ENCODE measurements at places on chromosomes 7 and 10.

DNA sequence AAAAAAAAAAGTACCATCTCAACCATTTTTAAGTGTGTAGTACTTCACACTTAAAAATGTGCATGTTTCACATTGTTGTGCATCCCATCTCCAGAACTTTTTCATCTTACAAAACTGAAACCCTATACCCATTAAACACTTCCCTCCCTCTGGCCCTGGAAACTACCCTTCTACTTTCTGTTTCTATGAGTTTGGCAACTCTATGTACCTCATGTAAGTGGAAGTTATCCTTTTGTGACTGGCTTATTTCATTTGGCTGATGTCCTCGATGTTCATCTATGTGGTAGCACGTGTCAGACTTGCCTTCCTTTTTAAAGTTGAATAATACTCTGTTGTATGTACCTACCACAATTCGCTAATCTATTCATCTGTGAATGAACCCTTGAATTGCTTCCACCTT is 12.2 kb downstream of the KCNMA1 start:
- DNase-seq: no peak

GRCh38 chr10:21452203-21452602 is 73.3 kb downstream of the SKIDA1 start:
- DNase-seq: no peak

DNA sequence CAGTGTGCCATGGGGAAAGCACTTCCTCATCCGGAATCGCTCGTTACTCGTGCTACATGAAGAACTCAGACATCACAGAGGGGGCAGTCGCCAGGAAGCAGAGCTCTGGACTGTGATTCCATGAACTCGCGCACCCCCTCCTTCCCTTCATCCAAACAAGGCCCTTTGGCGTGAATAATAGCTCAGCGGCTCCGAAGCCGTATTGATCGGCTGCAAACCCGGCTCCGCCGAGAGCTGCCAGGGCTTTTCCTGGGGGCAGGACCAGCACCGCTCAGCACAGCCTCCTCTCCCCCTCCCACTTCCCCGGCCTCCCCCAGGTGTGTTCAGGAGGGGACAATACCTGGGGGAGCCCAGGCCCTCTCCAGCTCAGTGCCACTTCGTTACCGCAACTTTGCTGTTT is 129.0 kb upstream of the TCF7L2 start:
- no peak for DNase-seq

DNA sequence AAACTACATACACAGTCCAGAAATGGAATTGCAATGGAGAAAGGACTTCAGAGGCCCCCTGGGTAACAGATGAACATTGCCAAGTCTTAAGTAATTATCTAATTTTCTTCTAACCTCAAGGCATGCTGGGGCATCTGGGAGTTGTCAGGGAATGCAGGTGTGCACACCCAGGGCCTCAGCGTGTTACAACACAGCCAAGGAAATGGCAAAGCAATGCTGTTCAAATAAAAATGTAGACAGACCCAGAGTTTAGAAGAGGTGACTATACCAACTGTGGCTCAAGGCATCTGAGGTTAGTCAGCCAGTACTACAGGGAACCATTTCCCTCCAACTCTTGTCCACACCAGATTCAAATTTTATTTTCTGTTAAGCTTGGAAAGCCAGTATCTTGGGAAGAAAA is 73.6 kb downstream of the CCDC3 start:
- DNase-seq: no peak

- no peak for DNase-seq
Observed at GRCh38 chr7:25710959-25711358, 441.0 kb upstream of the NFE2L3 start.

- DNase-seq: no peak
Observed at GRCh38 chr7:55172161-55172560, 153.3 kb downstream of the EGFR start.

GRCh38 chr10:48678041-48678440 is 6.6 kb upstream of the WDFY4 start:
- no peak for DNase-seq

DNA sequence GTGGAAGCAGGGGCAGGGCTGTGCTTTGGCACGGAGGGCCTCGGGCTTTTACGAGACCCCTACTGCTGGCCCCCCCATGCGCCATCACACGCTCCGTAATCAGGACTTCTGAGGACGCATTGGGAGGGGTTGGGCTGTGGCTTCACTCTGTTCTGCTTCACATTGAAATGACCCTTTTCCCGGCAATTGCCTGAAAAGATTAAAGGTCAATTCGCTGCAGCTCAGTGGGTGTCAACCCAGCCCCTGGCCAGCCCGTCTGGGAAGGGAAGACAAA is 41.7 kb upstream of the UBE3C start:
- no peak for DNase-seq

DNA sequence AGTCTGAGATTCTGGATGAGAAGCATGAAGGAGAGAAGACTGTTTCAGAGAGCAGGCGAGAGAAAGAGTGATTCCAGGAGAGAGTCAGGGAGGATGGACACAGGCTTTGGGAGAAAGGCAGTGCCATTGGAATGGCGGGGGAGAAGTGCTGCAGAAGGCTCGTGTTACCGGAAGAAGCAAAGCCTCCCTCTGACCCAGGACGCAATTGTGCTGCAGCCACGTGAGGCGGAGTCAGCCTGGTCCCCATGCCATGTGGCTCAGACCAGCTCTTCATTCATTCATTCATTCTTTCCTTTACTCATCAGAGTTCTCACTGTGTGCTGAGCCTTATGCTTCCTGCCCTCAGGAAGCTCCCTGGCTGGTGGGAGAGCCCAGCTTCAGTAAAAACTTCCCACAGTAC is 49.2 kb upstream of the COL13A1 start:
- DNase-seq: no peak

- DNase-seq: no peak
Observed at GRCh38 chr7:36315309-36315944, 74.2 kb upstream of the ANLN start.

GRCh38 chr7:115124409-115124939 is 202.6 kb downstream of the MDFIC start:
- no peak for DNase-seq

GRCh38 chr10:52956461-52956860 is 183.9 kb upstream of the MBL2 start:
- DNase-seq: no peak

GRCh38 chr10:22783807-22784206 is 69.4 kb upstream of the PIP4K2A start:
- no peak for DNase-seq

GRCh38 chr7:159102681-159103381 is 41.8 kb downstream of the VIPR2 start:
- no peak for DNase-seq

DNA sequence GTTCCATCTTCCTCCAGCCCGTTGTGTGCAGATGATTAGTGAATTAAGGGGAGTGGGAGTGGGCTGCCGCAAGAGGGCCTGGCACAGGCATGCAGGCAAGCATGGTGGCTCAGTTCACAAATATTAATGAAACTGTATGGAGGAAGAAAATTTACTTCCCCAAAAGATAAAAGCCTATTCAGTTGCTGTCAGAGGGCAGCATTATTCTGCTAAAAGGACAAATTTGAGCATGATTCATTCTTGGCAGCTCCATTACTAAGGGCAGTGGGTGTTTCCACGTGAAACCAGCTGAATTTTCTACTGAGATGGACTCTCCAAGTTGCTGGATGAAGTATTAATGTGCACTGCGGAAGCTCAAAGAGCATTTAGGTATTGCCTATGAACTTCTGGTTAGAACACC is 90.9 kb upstream of the WDR11 start:
- no peak for DNase-seq

DNA sequence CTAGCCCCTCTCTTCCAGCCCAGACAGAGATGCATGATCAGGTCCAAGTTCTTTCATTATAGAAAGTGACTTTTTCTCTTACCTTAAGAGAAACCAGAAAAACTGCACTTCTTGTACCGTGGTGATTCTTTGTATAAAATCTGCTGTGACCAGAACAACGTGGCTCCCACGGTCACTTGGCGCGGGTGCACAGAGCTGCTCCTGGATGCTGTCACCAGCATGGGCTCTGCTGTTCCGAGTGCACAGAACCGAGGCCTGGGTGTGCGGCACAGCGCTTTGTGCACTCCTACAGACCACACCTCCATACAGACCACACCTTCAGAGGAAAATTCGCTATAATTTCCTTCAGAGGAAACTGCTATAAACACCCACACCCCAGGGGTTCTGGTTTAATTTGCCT is 26.0 kb downstream of the VIPR2 start:
- no peak for DNase-seq

DNA sequence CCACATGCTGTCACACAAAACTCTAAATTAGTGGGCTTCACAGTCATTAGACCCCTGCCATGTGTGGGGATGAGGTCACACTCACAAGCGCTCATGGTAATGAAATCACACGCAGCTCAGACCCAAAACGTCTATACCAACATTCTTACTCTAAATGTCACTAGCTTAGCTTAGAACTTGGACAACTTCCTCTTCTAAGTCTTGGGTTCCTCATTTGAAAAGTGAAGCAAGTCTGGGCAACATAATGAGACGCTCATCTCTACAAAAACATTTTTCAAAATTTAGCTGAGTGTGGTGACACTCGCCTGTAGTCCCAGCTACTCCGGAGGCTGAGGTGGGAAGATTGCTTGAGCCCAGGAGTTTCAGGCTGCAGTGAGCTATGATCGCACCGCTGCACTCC is 92.7 kb upstream of the MACROH2A2 start:
- DNase-seq: no peak

GRCh38 chr10:121774813-121775212 is 153.0 kb downstream of the ATE1 start:
- no peak for DNase-seq

- no peak for DNase-seq
Observed at GRCh38 chr7:22911889-22912288, 89.2 kb upstream of the TOMM7 start.

DNA sequence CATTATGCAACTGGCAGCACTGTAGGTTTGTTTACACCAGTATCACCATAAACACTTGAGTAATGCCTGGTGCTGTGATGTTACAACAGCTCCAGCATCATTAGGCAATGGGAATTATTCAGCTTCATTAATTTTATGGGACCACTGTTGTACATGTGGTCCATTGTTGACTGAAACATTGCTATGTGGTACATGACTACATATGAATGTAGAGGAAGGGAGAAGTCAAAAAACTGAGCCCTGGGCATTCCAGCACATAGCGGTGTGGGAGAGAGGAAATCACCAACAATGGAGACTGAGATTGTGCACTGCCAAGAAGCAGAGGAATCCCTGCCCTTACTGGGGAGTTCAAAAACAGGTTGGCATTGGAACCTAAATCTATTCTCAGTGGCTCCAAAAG is 89.0 kb downstream of the TRIM24 start:
- no peak for DNase-seq

- peak; percentile 38 for DNase-seq
Observed at GRCh38 chr7:19752020-19752419, 21.4 kb downstream of the TMEM196 start.

DNA sequence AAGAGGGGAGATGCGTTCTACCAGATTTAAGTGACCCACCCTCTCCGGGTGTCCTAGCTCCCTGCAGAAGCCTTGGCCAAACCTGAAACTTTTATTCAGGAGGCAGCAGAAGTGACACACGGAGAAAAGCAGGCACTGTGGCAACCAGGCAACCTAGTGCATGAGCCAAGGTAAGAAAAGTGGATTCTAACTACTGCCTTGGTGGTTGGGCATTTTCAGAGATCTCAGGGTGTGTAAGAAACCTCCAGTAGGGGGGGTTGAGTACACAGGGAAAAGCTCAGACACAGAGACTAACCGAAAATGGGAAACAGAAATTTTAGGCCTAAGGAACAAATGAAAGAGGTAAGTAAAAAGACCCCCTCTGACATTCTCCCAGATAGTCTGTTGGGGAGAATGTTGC is 645.7 kb downstream of the ANKRD7 start:
- DNase-seq: no peak

DNA sequence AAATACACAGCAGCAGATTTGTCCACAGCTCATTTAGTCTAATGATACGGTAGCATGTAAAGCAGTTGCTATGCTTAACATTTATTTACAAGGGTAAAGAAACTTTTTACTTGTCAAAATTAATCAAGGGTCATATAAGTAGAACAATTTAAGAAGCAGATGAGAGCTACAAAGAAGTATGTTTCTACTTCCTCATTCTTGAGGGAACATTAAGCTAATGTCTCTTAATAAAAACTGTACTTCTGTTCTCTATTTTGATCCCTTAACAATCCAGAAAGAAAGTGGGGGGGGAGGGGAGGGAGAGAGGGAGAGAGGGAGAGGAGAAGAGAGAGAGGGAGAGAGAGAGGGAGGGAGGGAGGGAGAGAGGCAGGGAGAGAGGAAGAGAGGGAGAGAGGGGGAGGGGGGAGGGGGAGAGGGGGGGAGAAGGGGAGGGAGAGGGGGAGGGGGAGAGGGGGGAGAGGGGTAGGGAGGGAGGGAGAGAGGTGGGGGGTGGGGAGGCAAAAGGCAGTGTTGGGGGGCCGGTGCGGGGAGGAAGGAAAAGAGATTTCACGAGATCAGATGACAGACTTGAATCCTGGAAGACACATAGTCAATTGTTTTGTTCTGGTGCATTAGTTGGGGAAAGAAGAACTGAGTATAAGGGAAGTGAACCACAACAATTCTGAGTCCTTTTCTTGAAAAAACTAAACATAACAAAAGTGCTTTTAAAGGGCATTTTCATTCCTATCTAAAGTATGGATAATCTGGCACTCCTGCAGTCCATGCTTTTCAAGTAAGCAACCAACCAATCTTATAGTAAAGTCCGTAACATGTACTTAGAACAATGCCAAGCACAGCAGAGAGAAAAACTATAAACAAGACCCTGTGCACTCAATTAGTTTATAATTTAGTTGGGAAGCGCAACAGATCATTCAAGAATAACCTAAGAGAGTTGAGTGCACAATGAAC is 128.0 kb downstream of the USP6NL start:
- DNase-seq: no peak

GRCh38 chr7:40356312-40356711 is 221.5 kb downstream of the SUGCT start:
- DNase-seq: no peak

- DNase-seq: no peak
Observed at GRCh38 chr10:77907900-77908717, 18.4 kb downstream of the DLG5 start.

DNA sequence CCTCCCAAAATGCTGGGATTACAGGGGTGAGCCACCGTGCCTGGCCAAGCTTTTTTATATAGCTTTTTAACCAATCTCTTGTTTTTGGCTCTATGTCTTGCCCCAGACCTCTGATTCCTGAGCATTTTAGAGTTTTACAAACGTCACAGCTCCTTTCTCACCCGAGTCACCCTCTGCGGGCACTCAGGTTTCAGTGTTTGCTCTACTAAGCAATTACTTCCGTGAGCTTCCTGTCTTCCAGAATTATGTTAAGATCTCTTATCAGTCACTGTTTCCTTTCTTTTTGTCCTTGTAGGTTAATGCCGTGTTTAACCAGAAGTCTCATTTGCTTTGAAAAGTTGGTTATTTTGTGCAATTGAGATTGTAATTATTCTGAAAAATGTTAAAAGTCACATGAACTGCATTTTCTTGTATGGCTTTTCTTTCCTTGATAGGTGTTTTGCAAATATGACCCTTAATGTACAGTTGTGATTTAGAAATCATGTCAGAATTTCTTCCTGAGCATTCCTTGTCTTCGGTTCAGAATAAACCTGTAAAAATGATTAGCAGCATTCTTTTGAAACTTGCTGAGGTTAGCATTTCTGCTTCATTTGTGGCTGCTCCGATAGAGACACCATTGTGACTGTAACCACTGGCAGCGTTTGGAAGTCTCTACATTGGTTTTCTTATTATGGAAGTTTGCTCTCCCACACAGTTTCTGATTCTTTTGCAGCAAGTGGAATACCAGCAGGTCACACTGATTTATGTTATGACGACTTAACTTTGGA is 4.5 kb upstream of the HKDC1 start:
- DNase-seq: peak; percentile 41

- DNase-seq: no peak
Observed at GRCh38 chr10:44607116-44607515, 222.2 kb upstream of the CXCL12 start.
